Tongue (tissue), 3 donors: ENCODE measurements at places on chromosomes 1 and 21. TPM values are rescaled to one million over a fixed set of nuclear protein-coding genes. Genes with fewer than 3 reads are reported as not detected.

KRTAP13-3 gene
- not detected for total RNA-seq

HTR6 gene
- total RNA-seq, result not detected

ZFP69B gene
- 1.5 TPM for total RNA-seq

RUNX3 gene
- total RNA-seq, result 0.62 TPM

CR1L gene
- total RNA-seq, result not detected

CIART gene
- total RNA-seq, result 0.92 TPM

RIPPLY3 gene
- 0.72 TPM for total RNA-seq

B3GALT2 gene
- total RNA-seq, result 5.7 TPM

PGLYRP4 gene
- 0.31 TPM for total RNA-seq

HMCN1 gene
- 24.7 TPM for total RNA-seq

SRRM1 gene
- total RNA-seq, result 60.2 TPM

TNNT2 gene
- total RNA-seq, result 98.3 TPM

TMEM54 gene
- 14.9 TPM for total RNA-seq
